ENCODE measurements at places on chromosomes 4 and X.

- DNase-seq, result no peak
These were observed 6.2 kb downstream of the JADE3 start for GRCh38 chrX:46918434-46918833.

DNA sequence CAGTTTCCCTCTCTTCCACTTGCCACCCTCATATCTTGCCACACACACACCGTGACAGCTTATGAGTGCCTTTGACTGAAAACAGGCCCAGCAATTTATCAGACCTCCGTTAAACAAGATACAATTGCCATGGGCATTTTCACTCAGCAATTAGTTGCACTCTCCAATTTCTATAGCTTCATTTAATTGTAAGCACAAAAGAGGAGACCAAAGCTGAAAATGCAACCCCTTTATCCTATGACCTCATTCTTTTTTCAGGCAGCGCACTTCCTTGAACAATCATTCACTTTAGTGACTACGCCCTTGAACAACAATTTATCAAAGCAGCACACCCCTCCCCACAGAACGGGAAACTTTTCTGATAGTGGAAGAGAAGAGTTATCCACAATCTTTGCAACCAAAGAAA, 4.1 kb downstream of the POF1B start:
- no peak for DNase-seq

GRCh38 chrX:10619425-10620046, 849 bp downstream of the MID1 start:
- DNase-seq, result no peak

DNA sequence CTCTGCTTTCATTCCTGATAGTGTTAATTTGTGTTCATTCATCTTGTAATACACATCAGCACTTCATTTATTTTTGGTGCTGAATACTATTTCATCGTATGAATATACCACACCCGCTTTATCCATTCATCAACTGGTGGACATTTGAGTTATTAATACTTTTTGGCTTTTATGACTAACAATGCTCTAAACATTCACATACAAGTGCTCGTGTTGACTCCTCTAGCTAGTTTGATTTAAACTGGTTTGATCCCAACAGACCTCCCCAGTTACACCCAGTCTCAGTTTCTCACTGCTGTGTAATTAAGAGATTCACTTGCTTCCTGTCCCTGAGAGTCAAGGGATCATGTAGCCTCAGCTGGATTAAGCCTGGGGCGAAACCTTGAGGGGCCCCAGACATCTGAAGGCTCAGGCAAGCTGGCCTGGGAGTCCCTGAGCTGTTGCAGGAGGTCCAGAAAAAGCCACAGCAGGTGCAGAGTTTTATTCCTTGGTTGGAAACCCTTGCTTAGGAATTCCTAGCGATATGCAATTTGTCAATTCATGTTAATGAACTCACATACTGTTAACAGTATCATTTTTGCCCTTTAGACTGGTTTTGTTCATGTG, 52.8 kb upstream of the CLDN24 start:
- no peak for DNase-seq

DNA sequence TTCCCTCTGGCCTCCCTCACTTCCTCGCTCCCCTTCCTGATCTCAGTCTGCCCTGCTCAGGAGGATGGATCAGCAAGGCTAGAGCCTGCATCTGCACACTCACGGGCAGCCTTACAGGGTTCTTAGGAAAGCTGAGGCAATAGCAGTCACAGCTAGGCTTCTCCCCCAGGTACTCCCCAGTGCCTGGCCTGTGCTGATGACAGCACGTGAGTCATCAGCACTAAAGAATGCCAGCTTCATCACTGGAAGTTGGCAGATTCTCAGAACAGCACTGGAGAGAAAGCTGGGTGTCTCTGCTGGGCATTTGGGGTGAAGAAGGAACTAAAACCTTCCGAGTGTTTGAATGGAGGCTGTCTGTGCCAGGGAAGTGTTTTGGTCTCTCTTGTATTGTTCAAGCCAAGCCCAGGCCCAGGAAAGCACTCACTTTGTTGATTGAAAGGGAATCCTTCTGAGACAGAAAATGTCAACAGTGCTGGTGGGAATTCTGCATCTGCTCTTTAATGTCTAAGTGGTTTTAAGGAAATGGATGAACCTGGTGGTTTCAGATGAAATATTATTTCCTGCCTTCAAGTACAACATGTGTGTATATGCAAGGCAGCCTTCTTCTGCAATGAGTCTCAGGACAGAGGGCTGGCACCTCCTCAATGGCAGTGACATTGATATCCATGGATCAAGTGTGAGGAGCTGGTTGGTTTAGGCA, 73.0 kb upstream of the SCOC start:
- no peak for DNase-seq

DNA sequence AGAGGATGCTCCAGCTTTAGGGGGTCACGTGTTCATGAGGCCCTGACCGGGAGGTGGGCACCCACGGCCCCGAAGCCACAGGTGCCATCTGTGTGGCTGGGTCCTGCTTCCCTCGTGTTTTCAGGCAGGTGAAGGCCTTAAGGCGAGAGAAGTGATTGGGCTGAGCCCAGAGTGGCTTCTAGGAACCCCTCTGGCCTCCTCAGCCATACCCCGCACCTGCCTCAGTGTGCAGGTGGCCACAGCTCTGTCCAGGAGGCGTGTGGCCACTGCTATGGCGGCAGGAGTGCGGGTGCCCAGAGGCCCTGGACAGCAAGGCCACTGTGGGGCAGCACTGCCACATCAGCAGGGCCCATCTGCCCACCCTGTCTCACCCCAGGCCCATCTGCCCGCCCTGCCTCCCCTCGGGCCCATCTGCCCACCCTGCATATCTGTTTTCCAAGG, 25.0 kb downstream of the NKX1-1 start:
- DNase-seq, result no peak

Data from HL-60 (cell line).